Suppressor macrophage treated with lipopolysaccharide for 4 hours (primary cell): ENCODE measurements at places on chromosomes 3 and 15.
A peak's percentile ranks its signal among the peaks of the same experiment; 100 is the strongest.

DNA sequence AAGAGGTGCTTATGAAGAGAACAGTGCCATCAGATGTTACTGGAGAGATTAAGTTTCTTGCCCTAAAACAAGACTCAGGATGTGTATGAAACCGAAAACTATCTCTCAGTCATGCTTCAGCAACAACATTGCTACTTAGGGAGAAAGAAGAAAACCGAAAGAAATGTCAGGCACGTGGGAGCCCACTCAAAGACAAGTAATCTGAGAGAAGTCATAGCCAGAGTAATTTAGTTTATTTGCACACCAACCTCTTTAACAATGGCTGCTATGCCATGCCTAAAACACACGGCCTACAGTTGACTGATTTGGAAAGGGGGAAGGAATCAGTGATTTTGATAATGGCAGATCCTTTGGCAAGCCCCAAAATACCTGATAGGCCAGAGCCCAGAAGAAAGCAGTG is 162.9 kb downstream of the TIGIT start:
- DNase-seq, result no peak

DNA sequence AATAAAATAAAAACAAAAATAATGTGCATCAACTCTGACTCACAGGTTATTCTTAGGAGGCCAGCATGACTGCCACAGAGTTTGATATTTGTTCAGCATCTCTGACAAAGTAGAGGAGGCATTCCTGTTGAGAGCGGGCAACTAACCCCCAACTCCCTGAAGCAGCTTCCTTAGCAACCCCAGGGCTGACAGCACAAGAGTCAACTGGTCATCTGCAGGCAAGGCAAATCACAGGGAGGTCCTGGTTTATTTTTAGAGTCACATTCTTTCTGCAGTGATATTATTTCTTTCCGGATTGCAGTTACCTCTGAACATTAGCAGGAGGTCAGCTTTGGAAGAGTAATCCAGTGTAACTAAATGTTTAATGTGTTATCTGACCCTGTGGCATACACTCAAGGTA is 273.0 kb downstream of the PLCL2 start:
- no peak for DNase-seq

DNA sequence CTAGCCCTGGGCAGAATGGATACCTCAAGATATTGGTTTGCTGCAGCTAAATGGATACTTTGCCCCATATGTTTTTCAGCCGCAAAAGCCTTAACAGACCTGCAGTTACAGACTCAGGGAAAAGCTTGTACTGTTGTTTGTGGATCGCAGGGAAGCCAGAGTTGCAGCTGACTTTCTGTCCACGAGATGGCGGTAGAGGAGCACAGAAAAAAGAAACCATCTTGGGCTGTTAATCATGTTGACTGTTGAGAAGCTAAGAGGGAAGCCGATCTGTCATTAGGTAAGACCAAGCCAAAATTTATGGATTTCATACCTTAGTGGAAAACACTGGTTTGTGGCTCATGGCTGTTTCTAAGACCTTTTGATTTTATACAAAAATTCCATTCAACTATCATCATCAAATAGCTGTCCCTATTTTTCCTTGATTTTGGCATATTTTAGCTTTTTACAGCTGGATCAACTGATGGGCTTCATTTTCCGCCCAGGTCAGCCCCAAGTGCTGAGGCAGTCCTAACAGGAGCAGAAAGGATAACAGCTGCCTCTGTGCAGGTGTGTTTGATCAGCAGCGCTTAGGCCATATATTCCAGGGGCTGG is 205.7 kb upstream of the ZPLD1 start:
- DNase-seq, result peak; percentile 84

- DNase-seq, result peak; percentile 49
Measured at GRCh38 chr3:50194128-50194902, 2.9 kb downstream of the GNAT1 start.
